Mammary epithelial cell (primary cell): ENCODE measurements at places on chromosomes 4 and X. TPM values are rescaled to one million over a fixed set of nuclear protein-coding genes. Genes with fewer than 3 reads are reported as not detected.

DNA sequence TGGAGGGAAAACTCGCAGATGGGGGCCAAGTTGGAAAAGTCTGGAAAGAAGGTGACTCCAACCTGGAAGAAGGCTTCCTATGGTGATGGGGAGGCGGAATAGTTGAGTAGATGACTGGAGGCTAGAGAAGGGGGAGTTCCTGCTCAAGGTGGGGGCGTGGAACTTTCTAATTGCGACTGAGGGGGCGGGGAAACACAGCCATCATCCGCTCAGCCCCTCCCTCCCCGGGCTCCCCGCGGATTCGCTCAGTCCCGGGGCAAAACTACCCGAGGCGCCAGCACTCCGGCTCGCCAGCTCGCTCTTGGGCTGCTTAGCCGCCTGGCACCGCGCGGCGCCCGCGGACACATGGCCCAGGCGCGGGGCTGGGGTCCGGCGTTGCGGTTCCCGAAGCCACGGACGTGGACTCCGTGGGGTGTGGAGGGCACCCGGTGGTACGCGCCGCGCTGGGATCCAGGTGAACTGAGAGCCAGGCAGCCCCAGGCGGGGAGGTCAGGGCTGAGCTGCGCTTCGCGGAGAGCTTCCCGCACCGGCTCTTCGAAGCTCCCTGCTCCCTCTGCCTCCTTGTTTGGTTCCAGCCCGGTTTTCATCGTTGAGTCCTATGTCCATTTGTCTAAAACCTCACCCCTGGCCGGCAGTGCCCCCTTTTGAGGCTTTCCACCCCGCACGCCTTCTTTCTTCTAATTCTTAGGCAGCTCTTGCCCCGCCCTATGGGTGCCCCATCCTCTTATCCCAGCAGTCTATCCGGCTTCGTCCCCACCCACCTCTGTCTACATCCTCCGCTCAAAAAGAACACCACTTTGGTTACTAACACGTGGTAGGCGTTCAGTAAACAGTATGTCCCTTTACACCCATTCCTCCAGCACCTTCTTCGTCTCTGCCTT lies 38.9 kb downstream of the STARD8 start:
- DNase-seq = peak; percentile 5

Gene BMPR1B
- total RNA-seq = 11.3 TPM

DNA sequence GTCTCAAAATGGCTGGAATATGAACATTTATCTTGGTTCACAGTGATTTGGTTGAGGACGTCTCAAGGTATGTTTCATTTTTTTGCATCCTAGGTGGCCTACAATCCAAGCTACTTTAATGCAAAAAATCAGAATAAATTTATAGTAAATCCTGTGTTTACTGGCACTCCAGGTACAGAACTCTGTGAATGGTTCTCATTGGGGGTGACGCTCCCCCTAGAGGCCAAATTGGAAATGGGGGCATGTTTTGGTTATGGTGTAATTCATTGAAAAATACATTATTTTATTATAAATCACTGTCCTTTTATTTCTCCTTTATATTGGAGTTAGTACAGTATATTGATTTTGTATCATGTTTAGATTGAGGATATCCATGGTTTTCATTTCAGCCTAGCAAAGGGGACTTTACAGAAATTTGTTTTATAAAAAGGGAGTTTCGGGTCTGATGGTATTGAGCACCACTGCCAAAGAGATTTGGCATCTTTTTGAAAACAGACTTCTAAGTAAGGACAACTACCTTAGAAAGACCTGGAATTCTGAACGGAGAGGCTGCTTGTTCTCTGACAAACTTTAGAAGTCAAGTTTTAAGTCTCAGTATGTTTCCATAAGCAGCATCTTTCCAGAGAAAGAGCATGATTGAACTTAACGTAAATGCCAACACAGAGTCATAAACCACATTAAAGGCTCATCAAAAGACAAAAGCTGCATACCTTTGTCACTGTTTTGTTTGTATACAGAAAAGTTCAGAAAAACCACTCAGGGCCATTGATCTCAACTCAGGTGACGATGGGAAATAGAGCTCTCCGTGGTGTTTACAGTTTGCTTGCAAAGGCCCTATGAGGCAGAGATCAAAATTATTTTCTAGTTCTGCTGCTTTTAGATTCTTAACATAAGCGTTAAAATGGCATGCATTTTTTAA lies 19.4 kb downstream of the MTM1 start:
- no peak for DNase-seq

DNA sequence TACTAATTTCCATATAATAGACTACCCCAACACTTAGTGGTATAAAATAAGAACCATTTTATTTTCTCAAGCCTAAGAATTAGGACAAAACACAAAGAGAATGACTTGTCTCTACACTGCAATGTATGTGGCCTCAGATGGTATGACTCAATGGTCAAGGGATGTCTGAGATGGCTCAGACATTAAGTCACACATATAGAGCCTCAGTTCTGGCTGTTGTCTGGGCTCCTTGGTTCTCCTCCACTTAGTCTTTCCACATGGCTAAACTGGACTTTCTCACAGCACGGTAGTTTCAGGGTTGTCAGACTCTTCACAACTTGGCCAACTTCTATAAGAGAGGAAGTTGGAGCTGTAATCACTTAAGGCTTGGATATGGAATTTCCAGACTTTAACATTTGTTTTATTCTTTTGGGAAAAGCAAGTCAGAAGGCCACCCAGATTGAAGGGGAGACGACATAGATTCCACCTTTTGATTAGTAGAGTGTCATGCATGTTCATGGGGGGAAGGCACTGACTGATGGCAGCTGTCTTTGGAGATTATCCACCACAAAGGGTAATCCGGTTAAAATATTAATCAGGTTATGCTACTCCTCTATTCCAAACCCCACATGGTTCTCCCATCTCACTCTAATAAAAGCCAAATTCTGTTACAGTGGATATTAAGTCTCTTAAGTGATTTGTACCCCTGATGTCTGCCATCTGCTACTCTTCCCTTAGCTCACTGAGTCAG lies 9.4 kb downstream of the IL15 start:
- peak; percentile 81 for DNase-seq

GRCh38 chrX:118174516-118175098 lies 58.0 kb upstream of the KLHL13 start:
- no peak for DNase-seq

GRCh38 chr4:128718768-128719167 lies 90.7 kb upstream of the JADE1 start:
- DNase-seq = no peak

- DNase-seq = no peak
Measured at GRCh38 chrX:24002792-24003191, 24.2 kb downstream of the KLHL15 start.

Gene NHSL2
- 0.17 TPM for total RNA-seq

DNA sequence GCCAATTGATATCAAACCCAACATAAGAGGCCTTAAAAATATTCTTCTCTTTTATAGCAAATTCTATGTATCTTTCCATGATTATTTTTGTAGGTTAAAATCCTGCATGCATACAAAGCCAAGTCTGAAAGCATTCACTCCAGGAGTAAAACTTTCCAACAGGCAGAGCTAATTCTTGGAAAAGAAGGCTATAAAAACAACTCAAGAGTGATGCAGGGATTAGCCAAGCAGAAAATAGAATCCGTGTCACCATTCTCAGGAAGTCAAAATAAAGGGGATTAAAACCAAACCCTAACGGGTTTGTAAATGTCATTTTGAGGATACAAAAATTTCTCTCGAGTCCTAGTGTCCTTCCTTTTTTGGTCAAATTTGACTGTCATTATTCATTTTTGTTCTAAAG lies 412.4 kb downstream of the DMD start:
- DNase-seq = no peak

- DNase-seq = no peak
Measured at GRCh38 chr4:184446132-184446658, 28.2 kb downstream of the IRF2 start.

- DNase-seq = peak; percentile 51
Measured at GRCh38 chrX:17737986-17738713, 857 bp downstream of the SCML1 start.

- DNase-seq = peak; percentile 99
Measured at GRCh38 chr4:74374561-74375327, 9.8 kb downstream of the EREG start.

Gene SMIM20
- 19.7 and 35.5 TPM in 2 replicates for total RNA-seq

GRCh38 chr4:142293536-142293935 lies 552.6 kb downstream of the INPP4B start:
- DNase-seq = no peak

Gene TRIM2
- 19.5 and 29.6 TPM in 2 replicates for total RNA-seq

DNA sequence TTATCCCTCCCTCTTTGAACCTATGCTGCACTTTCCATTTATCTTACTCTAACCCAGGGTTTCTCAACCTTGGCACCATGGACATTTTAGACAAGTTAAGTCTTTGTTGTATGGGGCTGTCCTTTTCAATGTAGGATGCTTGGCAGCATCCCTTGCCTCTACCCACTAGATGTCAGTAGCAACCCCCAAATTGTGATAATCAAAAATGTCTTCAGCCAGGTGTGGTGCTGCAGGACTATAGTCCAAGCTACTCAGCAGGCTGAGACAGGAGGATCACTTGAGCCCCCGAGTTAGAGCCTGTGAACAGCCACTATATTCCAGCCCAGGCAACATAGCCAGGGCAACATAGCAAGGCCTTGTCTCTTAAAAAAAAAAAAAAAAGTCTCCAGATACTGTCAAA lies 7.0 kb downstream of the LRCH2 start:
- peak; percentile 36 for DNase-seq

- DNase-seq = no peak
Measured at GRCh38 chr4:13184199-13184598, 299.9 kb downstream of the RAB28 start.

DNA sequence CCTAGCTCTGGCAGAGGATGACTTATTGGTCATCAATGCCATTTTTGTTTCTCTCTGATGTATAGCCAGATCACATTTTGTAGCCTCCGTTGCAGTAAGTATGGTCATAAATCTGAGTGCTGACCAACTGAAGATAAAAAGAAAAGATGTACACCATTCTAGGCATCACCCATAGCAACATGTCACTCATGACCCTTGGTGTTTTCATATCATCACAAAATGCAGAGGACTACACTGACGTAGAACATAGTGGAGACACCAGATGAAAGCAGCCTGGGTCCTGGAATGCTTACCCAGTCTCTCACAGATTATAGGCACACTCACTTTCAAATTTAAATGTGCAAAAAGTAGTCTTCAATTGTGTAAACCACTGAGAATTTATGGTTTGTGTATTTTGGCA lies 172.8 kb downstream of the PDHA2 start:
- DNase-seq = no peak

- DNase-seq = no peak
Measured at GRCh38 chr4:182510836-182511235, 267.6 kb downstream of the TENM3 start.

DNA sequence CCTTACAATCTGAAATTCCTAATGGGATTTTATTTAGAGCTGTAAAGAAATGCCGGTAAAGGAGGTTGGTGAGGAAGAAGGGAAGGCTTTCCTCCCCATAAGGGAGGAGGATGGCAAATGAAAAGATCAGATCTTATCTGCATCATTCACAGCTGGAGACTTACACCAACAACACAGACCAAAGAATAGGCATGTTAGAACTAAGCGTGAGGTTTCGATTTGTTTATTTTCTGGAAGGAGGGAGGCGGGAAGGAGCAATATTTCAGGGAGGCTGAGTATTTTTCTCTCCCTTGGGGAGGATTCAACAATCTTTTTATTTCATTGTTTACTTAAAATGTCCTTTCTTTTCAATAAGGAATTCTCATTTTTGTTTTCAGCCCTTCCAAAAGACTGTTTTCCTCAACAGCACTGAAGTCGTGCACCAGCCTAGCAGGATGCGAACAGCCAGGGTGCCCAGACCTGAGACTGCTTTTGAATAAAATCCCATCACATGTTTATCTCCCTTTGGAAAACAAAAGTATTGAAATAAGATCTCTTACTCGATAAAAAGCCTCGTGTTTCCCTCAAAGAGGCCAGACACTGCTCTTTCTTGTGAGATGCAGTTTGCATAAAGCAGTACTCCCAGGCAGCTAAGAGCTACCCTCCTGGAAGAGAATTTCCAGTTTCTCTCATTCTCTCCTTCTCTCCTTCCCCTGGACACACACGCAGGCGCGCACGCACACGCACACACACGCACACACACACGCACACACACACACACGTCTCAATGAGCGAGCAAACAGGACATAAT lies 236.1 kb downstream of the MGST2 start:
- DNase-seq = peak; percentile 71

DNA sequence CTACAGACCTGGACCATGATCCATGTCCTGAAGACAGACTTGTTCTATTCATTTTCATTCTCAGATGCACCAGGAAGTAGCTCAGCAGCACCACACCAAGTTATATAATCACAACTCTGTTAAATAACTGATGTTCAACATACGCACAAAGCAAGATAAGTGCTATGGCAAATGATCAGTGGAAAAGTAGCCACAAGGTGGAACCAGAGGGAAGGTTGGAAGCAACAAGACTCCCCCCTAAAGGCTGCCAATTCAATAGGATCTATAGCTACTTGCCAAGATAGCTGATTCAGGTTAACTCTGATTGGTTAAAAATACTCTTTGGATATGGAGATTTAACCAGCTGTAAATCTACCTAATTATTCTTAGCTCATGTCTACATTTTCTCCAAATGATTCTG lies 23.7 kb upstream of the FAM47B start:
- peak; percentile 39 for DNase-seq

Gene NUP62CL
- 3.8 TPM for total RNA-seq

GRCh38 chr4:153560908-153561307 lies 94.7 kb downstream of the TMEM131L start:
- no peak for DNase-seq

DNA sequence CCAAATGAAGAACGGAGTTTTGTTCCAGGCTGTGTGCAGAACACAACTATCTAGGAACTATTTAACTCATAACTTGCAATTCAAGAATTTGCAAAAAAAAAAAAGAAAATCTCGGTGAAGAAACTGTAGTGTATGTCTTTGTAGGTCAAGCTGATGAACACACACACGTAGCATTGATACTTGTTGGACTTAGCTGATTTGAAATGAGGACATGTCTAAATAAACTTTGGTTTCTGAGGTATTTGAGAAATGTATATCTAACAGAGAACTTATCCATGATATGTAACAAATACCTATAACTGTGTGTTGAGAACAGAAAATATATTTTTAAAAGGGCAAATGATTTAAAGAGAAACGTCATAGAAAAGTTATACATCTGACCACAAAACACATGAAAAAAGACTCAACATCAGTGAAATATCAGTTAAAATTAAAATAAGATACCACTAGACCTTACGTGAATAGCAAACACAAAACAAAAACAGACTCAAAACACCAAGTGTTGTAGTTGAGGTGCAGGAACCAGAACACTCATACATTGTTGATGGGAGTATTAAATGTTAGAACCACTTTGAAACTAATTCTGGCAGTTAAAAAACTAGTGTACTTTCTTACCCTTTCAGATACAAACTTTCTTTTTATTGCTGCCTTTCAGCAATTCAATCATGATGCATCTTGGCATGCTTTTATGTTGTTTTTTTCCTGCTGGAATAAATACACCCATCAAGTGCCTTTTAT lies 1535.8 kb upstream of the PCDH10 start:
- DNase-seq = no peak
